ENCODE measurements at places on chromosomes 12 and 14. TPM values are rescaled to one million over a fixed set of nuclear protein-coding genes. Genes with fewer than 3 reads are reported as not detected.
A peak's percentile ranks its signal among the peaks of the same experiment; 100 is the strongest.

The ASCL1 gene
- total RNA-seq, result not detected

GRCh38 chr12:26647088-26647487 lies 185.9 kb downstream of the ITPR2 start:
- peaks cover 26% of the 10 kb centered on the region for H3K4me1 ChIP-seq
- DNase-seq, result peak; percentile 56
- no peaks in the 10 kb centered on the region for H3K27me3 ChIP-seq
- peak overlapping the region; percentile 27 for H3K27ac ChIP-seq
- no peaks in the 10 kb centered on the region for H3K36me3 ChIP-seq

The KRT73 gene
- total RNA-seq, result not detected

DNA sequence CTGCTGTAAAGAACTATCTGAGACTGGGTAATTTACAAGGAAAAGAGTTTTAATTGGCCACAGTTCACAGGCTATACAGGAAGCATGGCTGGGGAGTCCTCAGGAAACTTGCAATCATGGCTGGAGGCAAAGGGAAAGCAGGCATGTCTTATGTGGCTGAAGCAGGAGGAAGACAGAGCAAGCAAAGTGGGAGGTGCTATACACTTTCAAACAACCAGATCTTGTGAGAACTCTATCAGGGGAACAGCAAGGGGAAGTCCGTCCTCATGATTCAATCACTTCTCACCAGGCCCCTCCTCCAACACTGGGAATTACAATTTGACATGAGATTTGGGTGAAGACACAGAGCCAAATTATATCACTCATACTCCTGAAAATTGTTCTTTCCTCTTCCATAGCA lies 109.5 kb upstream of the PKP2 start:
- H3K4me3 ChIP-seq, result no peak overlapping the region
- H3K36me3 ChIP-seq, result no peaks in the 10 kb centered on the region
- no peak overlapping the region for H3K27ac ChIP-seq
- H3K4me1 ChIP-seq, result no peaks in the 10 kb centered on the region

GRCh38 chr12:92927055-92927435 lies 2.0 kb downstream of the EEA1 start:
- no peaks in the 10 kb centered on the region for H3K36me3 ChIP-seq
- peak overlapping the region; percentile 92 for H3K4me3 ChIP-seq
- H3K4me1 ChIP-seq, result peaks cover 27% of the 10 kb centered on the region
- peak overlapping the region; percentile 73 for H3K27ac ChIP-seq
- peak; percentile 84 for DNase-seq
- H3K27me3 ChIP-seq, result no peaks in the 10 kb centered on the region

GRCh38 chr12:27018037-27018436 lies 3.9 kb upstream of the TM7SF3 start:
- no peak overlapping the region for H3K27ac ChIP-seq
- no peaks in the 10 kb centered on the region for H3K36me3 ChIP-seq
- no peak overlapping the region for H3K4me3 ChIP-seq
- H3K4me1 ChIP-seq, result peaks cover 16% of the 10 kb centered on the region
- no peak for DNase-seq

GRCh38 chr12:10718279-10718821 lies 4.8 kb downstream of the YBX3 start:
- peaks cover 26% of the 10 kb centered on the region for H3K36me3 ChIP-seq
- peak overlapping the region; percentile 56 for H3K4me3 ChIP-seq
- DNase-seq, result peak; percentile 77
- H3K4me1 ChIP-seq, result peaks cover 50% of the 10 kb centered on the region
- H3K27ac ChIP-seq, result peak overlapping the region; percentile 87

DNA sequence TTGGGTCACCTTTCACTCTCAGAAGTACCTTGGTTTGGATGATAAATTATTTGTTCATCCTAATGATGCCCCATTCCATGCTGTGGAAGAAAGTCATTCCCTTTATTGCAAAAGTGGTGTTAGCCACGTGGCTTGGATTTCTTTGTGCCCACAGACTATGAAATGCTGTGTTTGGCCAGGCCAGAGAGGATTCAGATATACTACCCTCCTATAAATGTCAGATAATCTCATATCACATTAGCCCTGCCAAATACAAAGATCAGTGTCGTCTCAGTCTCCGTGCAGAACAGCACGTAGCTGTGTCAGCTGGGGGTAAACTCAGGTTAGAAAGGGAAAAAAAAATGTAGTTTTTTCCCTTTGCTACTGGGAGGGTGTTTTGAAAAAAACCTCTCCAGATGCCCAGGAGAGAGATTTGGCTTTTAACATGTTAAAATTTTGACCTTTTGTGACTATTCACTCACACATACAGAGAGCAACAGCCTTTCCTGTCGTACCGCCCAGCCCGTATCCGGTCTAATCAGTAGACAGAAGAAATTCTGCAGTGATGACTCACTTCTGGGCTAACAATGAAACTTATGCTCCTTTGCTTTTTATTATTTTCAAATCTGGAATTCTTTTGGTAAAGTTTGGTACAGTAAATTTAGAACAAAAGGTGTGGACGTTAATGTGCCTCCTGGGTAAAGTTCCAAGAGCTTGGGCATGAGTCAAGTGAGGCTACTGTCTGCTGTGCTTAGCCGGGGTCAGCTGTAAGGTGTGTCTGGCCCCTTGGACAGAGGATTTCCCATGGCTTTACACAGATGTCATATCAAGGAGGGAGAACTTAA lies 8.5 kb upstream of the PTPRB start:
- H3K27me3 ChIP-seq, result no peaks in the 10 kb centered on the region
- peaks cover 48% of the 10 kb centered on the region for H3K4me1 ChIP-seq
- H3K36me3 ChIP-seq, result no peaks in the 10 kb centered on the region
- H3K4me3 ChIP-seq, result peak overlapping the region; percentile 17
- no peak for DNase-seq

- no peak for DNase-seq
- H3K27me3 ChIP-seq, result no peaks in the 10 kb centered on the region
- no peak overlapping the region for H3K27ac ChIP-seq
- no peaks in the 10 kb centered on the region for H3K4me1 ChIP-seq
- H3K36me3 ChIP-seq, result peaks cover 76% of the 10 kb centered on the region
These were observed 14.1 kb downstream of the GPX2 start for GRCh38 chr14:64928239-64929013.

DNA sequence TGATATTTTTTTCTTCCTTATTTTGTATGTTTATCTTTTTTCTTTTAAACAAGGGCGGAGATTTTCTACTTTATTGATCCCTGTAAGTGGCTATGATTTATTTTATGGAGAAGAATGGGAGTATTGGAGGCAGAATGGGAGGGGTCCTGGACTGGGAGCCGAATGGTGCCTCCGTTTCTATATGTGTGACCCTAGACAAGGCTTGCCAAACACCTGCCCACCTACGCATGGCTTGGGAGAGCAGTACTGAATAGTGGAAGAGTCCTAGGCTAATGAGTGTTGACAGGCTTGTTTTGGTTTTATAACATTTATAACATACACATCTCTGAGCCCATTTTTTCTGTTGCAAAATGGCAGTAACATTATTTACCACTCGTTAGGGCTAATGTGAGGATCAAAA lies 29.0 kb downstream of the STK38L start:
- H3K4me1 ChIP-seq, result peaks cover 17% of the 10 kb centered on the region
- H3K27me3 ChIP-seq, result no peaks in the 10 kb centered on the region
- no peak for DNase-seq
- no peak overlapping the region for H3K4me3 ChIP-seq
- H3K27ac ChIP-seq, result no peak overlapping the region

DNA sequence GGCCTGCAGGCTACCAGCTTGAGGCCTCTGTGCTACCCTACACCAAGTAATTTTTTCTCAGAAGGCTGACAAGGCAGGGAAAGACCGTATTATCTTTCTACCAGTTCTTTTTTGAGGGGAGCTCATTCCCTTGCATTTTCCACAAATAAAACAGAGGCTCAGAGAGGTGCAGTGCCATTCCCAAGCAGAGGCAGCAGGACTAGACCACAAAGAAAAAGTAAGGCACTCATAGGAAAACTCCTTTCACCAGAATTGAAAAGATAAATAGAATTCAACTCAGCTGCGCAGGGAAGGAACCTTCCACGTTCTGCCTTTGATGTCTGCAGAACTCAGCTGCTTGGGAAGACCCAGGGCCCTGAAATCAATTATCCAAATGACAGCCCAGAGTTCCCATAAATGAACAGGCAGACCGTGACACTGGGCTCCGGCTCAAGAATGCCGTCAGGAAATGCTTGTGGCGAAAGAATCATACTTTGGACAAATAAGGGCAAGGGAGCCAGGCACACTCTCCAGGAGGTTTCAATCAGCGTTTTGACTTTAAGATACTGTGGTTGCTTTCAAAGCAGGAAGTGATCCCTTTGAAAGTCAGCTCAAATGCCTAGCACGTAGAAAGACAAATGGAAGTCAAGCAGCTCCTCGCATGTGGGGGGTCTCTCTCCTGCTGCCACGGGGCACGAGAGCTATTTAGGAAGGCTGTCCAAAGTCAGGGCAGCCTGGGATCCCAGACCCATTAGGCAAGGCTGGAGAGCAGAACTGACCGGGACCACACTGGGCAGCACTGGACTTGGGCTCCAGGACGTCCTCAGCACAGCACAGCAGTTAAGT lies 14.0 kb downstream of the KCTD10 start:
- peaks cover 73% of the 10 kb centered on the region for H3K4me1 ChIP-seq
- peak overlapping the region; percentile 42 for H3K4me3 ChIP-seq
- H3K27me3 ChIP-seq, result no peaks in the 10 kb centered on the region
- peak overlapping the region; percentile 100 for H3K27ac ChIP-seq

DNA sequence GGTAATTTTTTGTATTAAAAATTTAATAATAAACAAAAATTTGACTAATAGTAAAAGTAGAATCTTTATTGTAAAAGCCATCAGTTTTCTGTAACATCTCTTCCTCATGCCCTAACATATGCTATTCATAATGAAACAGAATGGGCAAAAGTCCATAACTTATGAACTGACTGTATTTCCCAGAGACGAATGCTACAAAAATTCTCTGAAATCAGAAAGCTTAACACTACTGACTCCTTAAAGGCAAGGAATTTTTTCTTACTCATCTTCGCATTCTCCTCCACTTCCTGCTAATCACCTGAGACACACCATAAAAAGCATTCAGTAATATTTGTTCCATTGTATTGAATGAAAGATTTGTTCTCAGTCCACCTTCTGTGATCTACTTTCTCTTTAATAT lies 17.6 kb downstream of the MON2 start:
- H3K27me3 ChIP-seq, result no peaks in the 10 kb centered on the region
- H3K4me3 ChIP-seq, result no peak overlapping the region
- no peaks in the 10 kb centered on the region for H3K4me1 ChIP-seq
- H3K27ac ChIP-seq, result no peak overlapping the region

- peaks cover 20% of the 10 kb centered on the region for H3K36me3 ChIP-seq
- H3K4me3 ChIP-seq, result no peak overlapping the region
- H3K27me3 ChIP-seq, result no peaks in the 10 kb centered on the region
- H3K27ac ChIP-seq, result no peak overlapping the region
These were observed 203.5 kb downstream of the ANO6 start for GRCh38 chr12:45419317-45419814.

DNA sequence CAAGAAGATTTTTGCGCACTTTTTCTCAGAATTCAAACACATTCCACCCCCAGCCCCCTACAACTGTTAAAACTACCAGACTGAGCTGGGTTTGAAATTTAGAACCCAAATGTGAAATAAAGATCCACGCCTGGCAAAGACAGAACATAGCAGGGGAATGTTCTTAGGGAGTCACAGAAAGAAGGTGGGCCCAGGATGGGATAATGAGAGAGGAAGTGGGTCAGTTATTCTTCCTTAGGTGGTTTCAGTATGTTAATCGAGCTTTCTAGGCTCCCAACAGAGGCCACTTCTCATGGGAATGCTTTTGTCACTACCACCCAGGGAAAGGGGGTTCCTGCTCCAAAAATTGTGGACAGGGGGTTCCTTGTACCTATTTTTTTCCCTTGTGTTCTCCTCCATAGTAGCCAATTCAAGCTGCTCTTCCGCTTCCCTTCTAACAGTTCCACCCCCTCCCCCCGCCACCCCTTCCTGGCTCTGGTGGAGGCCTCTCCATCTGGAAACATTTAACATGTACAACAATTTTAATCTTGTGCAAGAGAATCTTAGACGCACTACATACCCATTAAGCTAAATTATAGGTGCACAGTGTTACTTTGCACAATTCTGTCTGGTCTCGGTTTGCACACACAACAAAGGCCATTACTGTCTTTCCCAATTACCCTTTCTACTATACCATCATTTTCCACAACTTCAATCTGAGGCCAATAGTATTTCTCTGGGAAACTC lies 218.1 kb downstream of the MON2 start:
- H3K4me3 ChIP-seq, result no peak overlapping the region
- no peaks in the 10 kb centered on the region for H3K27me3 ChIP-seq
- H3K36me3 ChIP-seq, result peaks cover 5% of the 10 kb centered on the region
- peak overlapping the region; percentile 78 for H3K27ac ChIP-seq
- DNase-seq, result no peak

The PPP1R1A gene
- 0.36 TPM for total RNA-seq

DNA sequence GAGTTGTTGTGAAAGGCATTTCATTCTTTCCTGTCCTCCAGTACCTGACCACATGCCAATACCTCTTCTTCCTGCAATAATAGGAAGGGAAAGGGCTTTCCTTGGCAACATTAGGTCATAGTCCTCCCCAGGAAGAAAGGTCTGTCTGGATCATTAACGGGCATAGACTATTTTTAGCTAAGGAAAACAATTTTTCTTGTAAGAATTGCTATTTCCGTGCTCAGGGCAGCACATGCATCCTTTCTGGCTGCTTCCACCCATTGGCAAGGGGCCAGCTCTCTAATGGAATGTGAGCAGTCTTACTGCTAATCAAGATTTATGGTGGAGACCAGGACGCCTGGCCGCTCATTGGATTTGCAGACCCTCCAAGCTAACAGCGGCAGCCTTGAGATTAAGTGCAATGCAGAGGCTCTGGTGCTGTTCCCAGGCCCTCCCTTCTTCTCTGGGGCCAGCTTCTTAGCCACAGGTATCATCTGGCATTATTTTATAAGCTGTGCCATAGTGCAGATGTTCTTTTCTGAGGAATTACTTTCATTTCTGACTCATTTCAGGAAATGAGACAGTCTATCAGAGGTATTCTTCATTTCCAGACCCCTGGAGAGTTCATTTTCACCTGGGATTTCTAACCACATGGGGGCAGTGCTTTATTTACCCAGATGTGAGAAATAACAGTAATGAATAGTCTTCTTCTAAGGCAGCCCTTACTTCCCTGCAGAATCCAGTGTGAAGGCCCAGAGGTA lies 52.9 kb downstream of the ANO6 start:
- H3K4me3 ChIP-seq, result peak overlapping the region; percentile 17
- no peaks in the 10 kb centered on the region for H3K27me3 ChIP-seq
- peak overlapping the region; percentile 69 for H3K27ac ChIP-seq
- H3K4me1 ChIP-seq, result peaks cover 25% of the 10 kb centered on the region
- DNase-seq, result no peak
